ENCODE measurements at places on chromosomes 3 and 15.

DNA sequence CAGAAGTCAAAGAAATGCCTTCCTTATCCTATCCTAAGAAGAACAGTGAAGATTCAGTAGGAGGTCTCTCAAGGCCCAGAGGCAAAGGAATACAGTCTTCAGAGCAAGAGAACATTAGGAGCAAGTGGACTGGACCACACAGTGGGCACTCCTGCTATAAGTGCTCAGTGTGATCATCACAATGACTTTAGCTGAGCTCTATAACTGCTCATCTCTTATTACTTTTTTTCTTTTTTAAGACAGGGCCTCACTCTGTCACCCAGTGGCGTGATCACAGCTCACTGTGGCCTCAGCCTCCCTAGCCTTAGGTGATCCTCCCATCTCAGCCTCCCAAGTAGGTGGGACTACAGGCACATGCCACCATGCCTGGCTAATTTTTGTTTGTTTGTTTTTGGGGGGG is 48.1 kb downstream of the COL8A1 start:
- DNase-seq = no peak

GRCh38 chr3:47265725-47266428 is 16.7 kb downstream of the KIF9 start:
- no peak for DNase-seq

DNA sequence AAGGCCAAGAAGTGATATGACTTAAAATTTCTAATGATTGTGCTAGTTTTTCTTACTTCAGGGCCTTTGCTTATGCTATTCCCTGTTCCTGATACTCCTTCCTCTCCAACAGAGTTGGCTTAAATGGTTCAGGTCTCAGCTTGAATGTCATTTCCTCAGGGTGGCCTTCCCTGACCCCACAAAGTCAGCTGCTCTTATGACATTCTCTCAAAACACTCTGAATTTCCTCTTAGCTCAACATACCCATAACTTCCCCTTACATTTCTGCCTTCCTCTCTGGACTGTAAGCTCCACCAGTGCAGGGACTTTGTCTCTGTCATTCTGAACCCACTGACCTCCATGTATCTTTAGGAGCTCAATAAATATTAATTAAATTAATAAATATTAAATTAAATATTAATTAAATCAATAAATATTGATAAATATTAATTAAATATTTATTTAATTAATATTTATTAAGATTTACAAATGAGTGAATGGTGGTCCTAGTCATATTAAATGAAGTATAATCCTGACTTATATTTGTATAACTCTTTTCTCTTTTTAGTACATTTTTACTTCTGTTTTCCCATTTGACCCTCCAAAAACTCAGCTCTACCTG is 17.9 kb upstream of the TMCC1 start:
- no peak for DNase-seq

- DNase-seq = no peak
These were observed 73.6 kb downstream of the EEFSEC start for GRCh38 chr3:128226795-128227395.

DNA sequence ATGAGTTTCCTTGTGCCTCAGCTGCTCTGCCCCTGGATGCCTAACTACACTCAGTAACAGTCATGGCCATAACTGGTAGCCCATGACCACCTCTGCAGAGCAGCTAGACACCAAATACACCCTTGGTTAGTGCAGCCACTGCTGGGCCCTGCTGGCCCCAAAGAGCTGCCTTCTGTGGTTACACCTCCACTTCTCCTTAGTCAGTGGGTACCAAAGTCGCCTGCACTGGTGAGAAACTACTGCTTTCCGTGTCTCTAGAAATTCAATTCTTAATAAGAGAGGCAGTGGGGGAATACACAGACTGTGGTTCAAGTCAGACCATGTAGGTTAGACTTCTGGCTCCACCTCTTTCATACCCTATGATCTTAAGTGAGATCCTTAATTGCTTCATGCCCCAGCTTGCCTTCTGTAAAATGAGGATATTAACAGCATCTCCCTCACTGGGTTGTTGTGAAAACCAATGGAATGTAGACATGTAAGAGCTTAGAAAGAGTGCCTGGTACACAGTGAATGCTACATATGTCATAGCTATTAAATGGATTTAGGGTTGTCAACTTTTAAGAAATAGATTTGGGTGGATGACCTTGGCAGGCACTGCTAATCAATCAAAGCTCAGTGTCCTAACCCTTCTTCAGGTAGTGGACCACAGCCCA is 18.2 kb downstream of the HEG1 start:
- no peak for DNase-seq

GRCh38 chr15:74259821-74260607 is 23.9 kb downstream of the CCDC33 start:
- no peak for DNase-seq

GRCh38 chr3:161096771-161097367 is 8.3 kb downstream of the B3GALNT1 start:
- no peak for DNase-seq

DNA sequence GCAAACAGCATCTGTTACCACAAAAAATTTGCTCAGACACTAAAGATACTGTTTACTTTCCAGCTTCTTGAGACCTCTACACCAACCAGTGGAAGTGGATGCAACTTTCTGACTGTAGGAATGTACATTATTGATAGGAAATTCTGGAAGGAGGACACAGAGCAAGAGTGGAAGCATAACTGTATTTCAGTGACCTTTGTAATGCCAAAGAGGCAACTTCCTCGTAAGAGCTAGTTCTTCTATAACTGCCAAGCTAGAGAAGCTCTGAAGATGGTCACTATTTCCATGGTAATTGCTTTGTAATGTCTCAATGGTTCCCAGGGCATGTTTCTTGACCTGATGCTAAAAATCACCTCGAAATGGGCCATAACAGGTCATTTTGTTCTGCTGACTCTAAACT is 96.3 kb upstream of the SLC2A2 start:
- no peak for DNase-seq

- DNase-seq = no peak
These were observed 9.5 kb upstream of the CCDC66 start for GRCh38 chr3:56547486-56547885.

DNA sequence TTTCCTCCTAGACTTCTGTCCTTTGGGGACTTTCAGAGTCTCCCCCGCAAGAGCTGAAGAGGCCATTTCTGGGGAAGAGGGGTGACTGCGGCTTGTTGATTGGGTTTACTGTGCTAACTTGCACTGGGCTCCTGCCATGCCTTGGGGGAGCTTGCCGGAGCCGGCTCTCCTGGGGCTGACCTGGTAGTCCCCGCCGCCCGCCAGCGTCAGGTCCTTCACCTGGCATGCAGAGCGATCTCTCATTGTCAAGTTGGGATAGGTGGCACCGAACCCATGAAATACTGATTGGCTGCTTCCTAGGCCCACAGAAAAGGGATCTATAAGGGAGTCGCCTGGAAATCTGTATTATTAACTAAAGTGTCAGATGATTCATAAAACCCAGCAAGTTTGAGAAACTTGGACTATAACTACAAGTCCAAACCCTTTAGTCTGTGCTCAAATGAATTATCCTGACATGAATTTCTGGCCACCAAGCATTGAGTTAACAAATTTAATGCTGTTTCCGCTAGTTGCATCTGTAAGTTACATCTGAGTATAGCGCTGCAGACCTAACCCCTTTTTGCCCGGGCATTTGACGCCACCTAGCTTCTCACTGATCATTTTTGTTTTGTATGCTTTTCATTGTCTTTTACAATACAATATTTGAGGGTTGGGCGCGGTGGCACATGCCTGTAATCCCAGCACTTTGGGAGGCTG is 607 bp upstream of the IMP3 start:
- DNase-seq = no peak

DNA sequence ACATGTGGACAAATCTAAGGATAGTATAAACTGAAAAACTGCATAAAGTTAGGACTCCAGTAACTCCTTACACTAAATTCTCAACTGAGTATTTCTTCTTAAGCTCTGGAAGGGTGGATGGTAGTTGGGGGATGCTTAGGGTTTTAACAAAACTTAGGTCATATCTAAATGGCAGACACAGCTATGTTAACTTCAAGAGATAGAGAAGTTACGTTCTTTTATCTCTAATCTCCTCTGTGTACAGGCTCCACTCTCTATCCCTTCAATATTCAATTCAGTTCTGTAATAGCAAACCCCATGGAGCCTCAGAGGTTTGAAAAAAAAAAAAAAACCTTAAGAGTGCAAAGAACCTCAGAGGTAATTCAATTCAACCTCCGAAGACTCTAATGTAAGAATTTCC is 3.1 kb downstream of the CMTM6 start:
- DNase-seq = no peak

DNA sequence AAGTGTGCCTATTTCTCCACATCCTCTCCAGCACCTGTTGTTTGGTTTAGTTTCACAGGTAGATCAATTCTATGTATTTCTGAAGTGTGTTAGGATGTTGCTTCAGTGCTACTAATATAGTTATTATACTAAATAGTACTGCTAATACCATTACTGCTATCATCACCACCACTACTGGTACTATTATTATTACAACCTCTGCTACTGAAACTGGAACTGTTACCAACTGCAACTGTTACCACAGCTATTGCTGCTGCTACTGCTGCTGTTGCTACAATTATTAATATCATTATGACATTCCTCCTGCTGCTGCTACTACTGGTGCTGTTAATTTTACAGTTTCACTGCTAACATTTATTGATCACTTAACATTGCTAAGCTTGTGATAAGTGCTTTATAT is 8.3 kb upstream of the LMOD3 start:
- no peak for DNase-seq

DNA sequence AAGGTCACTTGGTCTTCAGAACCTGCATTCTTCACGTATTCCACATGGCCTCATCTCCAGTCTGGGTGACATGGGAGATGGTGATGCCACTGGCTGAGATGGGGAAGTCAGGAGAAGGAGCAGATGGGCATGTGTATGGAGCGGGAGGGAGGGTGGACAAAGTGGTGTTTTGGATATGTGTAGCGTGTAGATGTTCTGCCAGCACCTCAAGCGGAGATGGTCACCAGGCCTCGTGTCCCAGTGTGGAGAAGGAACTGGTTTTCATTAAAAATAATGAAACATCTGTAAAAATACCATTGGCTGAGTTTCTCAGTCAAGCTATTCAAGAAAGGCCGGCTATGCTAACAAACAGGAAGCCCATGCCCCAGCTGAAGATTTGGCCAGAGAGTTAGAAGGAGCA is 26.2 kb downstream of the LARP6 start:
- DNase-seq = no peak

GRCh38 chr3:175295248-175296130 is 436.4 kb downstream of the NAALADL2 start:
- DNase-seq = no peak

DNA sequence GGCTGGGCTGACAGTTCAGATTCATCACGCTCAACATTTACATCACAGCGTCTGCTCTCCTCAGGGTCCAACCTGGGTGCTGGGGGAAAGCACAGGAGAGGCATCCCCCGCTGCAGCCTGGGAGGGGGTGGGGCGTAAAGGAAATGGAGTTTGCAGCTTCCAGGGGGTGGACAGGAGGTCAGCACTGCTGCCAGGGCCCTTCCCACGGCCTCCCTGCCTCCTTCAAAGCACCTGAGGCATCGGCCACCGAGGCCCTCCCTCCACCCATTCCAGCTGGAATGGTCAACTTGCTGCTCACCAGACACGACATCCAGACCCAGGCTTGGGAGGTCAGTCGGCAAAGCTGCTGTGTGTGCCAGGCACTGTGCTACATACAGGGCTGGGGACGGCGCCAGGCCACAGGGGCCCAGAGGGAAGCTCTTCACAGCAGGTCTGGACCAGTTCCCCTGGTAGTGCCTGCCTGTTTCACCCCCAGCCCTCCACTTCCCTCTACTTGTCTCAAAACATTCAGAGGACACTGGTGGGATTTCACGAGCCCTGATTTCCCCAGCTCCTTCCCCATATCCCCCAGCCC is 120.7 kb downstream of the ANP32A start:
- peak; percentile 75 for DNase-seq
